Kidney glomerular epithelial cell (primary cell): ENCODE measurements at places on chromosomes 13 and 19.

DNA sequence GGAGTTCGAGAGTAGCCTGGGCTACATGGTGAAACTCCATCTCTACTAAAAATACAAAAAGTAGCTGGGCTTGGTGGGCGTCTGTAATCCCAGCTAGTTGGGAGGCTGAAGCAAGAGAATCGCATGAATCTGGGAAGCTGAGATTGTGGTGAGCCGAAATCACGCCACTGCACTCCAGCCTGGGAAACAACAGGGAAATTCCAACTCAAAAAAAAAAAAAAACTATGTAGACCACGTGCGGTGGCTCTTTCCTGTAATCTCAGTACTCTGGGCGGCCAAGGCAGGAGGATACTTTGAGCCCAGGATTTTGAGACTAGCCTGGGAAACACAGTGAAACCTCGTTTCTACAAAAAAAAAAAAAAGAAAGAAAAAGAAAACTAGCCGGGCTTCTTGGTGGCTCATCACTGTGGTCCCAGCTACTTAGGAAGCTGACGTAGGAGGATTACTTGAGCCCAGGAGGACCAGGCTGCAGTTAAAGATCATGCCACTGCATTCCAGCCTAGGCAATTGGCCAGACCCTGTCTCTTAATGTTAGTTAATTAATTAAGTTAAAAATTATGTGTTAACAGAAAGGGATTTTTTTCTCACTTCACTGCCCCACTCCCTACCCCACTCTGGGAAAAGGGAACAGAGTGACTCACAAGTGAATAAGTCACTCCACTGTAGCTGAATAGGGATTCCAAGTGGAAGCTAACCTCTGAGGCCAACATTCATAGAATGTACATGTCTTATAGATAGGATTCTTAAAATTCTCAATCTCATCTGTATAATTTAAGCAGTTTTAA, 2.2 kb downstream of the ZNF83 start:
- DNase-seq, result peak; percentile 60

DNA sequence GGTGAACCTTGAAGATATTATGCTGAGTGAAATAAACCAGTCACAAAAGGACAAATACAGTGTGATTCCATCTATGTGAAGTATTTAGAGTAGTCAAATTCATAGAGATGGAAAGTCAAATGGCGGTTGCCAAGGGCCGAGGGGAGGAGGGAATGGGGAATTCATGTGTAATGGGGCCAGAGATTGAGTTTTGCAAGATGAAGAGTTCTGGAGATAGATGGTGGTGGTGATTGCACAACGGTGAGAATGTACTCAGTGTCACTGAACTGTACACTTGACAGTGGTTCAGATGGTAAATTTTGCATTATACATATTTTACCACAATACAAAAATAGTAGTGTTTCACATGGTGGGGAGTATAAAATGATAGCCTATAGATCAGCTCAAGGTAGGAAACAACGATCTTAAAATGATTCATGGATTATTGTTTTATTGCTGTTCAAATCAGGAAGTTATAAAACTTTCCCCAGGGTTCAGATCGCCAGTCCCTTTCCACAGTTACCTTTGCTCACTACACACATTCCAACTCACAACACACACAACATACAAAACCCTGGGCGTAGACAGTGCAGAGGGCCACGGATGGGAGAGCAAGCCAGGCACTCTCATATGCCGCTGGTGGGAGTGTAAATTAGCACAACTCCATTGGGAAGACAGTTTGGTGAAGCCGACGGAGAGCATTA, 219.9 kb downstream of the ZIC5 start:
- no peak for DNase-seq

- no peak for DNase-seq
Observed at GRCh38 chr19:15238639-15239155, 6.4 kb upstream of the EPHX3 start.

DNA sequence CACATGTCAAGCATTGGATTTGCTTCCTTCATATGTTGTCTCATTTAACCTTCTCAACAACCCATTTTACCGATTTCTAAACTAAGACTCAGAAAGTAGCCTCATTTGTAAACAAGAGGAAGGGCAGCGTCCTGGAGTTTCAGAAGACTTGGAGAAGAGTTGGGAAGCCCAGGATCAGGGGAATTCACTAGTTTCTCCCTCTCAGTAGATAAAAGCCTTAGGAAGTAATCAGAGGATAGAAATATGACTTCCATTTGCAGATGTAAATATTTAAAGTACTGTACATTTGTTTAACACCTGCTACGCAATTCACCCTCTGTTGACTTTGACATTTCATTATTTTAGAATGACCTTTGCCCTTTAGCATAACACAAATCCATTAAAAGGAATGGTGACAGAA, 216.4 kb downstream of the DCT start:
- no peak for DNase-seq

- DNase-seq, result no peak
Observed at GRCh38 chr13:99813336-99814095, 158.1 kb downstream of the ZIC5 start.

DNA sequence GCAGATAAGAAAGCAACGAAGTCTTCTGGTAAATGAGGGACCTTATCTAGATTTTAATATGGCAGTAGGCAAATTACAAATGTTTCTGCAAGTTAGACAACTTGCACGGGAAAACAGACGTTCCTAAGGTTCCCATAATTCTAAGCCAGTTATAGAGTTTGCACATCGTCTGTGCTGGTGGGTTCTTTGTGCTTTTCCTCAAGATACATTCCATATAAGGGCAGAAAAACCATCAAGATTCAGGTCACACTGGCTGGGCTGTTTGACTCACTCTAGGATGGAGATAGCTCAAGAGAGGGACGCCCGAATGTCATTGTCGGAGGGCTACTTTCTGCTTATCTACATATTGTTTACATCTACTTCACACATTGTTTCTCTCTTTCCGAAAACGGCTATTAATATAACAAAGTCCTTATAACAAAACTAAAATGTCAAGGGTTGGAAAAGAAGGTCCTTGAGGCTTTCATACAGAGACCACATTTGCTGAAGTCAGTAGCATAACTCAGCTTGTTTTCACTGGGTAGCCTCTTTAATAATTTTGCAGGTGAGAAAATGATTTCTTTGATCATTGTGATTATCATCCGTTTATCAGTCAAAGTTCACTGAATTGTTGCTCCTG, 44.4 kb downstream of the SOX1 start:
- DNase-seq, result no peak

- no peak for DNase-seq
Observed at GRCh38 chr19:5186293-5187050, 154.1 kb downstream of the PTPRS start.

- no peak for DNase-seq
Observed at GRCh38 chr13:109110159-109110558, 480.7 kb downstream of the MYO16 start.

DNA sequence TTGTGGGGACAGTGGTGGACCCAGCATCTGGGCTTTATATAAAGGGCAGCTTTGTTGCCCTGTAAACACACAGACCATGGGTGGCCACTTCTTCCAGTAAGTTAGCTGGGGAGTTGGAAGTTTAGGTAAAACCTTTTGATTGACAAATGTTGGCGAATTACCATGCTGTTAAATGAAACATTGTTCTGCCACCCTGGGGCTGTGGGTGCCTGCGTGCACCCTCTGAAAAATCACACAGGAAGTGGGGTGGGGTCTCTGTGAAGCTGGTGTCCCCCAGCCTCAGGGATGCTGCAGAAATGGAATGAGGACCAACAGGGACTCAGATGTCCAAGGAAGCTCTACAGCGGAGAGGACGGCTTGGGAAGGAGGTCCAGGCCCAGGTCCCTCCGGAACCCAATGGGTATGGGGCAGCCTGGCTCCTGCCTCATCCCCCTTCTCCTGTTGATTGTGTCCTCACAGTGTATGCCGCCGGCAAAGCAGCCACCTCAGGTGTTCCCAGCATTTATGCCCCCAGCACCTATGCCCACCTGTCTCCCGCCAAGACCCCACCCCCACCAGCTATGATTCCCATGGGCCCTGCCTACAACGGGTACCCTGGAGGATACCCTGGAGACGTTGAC, 2.8 kb upstream of the USF2 start:
- DNase-seq, result no peak

DNA sequence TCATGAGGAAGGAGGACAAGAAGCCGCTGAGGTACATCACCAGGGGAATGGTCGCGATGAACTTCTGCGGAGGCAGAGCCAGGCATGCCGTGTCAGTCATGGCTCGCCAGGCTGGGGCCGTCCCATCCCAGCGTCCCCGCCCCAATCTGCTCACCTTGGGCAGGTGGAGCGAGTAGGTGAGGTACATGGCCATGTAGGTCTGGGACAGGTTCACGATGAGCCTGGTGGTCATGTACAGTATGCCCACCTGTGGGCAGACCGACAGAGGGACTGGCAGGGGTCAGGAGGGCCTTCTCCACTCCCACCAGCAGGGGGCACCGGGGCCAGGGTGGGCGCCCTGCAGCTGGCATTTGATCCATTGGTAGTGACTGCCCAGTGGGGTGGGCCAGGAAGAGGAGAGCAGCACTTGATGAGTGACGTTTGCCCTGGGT, 8.3 kb downstream of the TEKTIP1 start:
- no peak for DNase-seq

DNA sequence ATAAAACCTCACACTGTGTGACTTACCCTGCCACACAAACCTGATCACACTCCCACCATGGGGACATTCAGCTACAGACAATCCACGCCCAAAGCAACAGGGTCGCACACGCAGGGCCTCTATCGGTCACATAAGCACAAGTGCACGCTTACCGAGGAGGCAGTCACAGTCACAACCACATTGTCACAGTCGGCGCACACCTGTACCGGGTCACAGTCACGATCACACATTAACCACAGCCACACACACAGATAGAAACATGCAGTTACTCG, 579 bp downstream of the ZNF566 start:
- DNase-seq, result no peak

DNA sequence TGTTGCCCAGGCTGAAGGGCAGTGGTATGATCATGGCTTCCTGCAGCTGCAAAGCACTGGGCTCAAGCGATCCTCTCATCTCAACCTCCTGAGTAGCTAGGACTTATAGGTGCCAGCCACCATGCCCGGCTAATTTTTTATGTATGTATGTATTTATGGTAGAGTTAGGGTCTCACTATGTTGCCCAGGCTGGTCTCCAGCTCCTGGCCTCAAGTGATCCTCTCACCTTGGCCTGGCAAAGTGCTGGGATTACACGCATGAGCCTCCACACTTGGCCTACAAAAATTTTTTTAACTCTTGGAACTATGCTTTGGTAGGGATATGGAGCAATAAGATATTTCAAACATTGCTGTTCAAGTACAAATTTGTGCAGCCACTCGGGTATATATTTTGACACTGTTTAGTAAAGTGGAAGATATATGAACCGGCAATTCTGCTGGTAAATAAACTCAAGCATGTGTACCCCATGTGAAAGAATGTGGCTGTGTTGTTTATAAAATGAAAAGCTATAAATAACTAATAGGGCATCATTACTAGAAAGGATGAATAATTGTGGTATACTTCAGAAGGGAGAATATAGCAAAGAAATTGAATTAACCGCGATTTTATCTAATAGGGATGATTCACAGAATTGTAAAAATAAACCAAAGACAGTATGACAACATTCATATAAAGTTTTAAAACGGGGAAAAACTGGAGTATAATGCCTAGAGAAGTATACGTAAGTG, 1.1 kb downstream of the ZNF566 start:
- DNase-seq, result no peak

DNA sequence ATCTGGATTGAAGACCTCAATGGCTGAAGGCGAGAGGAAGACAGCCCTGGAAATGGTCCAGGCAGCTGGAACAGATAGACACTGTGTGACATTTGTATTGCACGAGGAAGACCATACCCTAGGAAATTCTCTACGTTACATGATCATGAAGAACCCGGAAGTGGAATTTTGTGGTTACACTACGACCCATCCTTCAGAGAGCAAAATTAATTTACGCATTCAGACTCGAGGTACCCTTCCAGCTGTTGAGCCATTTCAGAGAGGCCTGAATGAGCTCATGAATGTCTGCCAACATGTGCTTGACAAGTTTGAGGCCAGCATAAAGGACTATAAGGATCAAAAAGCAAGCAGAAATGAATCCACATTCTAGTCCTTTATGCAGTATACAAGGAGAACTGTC, 1.2 kb downstream of the POLR1D start:
- DNase-seq, result no peak

DNA sequence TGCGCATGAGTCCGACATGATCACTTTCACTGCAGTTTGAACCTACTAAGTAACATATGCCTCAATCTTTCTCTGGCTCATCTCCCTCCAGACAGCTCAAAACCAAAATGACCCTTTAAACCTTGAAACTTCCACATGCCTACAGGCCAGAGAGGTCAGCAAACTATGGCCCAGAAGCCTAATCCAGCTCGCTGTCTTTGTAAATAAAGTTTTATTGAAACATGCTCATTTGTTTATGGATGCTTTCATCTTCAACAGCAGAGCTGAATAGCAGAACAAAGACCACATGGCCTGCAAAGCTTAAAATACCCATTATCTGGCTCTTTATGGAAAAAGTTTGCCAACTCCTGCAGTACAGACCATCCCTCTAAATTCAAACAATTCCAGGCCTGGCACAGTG, 15.6 kb downstream of the FBXO46 start:
- DNase-seq, result no peak

GRCh38 chr19:14072535-14073260, at the start of gene MISP3:
Gene MISP3, plus strand, starts transcription at chr19:14072786. Its CDS starts 524 bp downstream, at chr19:14073310.
- no peak for DNase-seq

DNA sequence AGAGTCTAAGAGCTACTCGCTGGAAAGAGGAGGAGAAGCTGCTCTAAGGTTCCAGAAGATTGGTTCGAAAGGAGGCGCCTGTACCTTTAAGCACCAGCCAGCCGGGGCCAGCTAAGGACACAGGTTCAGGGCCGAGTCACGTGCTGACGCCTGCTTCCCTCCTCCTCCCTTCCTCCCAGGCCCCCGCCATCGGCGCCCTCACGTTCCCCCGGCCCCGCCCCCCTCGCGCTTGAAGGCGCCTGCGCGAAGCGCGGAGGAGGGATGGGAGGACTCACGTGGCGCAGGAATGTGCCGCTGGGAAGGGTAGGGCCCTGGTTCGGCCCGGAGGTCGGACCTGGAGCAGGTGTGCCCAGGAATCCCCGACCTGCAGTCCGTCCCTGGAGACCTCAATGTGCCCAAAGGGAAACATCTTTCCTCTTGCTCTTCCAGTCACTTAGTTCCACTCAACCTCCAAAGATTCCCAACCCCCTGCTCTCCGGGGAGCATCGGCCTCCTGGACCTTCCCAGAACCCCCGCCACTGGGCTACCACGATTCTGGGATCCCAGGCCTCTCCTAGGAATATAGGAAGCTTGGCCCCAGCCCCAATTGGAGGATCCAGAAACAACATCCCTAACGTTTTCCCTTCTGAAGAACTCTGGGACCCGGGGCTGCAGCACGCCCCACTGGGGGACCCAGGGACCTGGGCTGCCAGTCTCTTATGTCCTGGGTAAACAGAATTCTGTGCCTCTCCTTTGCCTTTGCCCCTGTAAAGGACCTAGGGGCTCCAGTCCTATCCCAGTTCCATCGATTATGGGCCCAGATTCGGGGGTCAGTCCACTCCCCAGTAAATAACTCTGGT, 2.5 kb downstream of the DBP start:
- DNase-seq, result peak; percentile 77

- DNase-seq, result no peak
Observed at GRCh38 chr13:36717966-36718545, 44.2 kb downstream of the SERTM1 start.

- DNase-seq, result no peak
Observed at GRCh38 chr19:41441321-41441945, 1.5 kb upstream of the ERICH4 start.
